ENCODE measurements at places on chromosomes 4 and X. TPM values are rescaled to one million over a fixed set of nuclear protein-coding genes. Genes with fewer than 3 reads are reported as not detected.
A peak's percentile ranks its signal among the peaks of the same experiment; 100 is the strongest.

DNA sequence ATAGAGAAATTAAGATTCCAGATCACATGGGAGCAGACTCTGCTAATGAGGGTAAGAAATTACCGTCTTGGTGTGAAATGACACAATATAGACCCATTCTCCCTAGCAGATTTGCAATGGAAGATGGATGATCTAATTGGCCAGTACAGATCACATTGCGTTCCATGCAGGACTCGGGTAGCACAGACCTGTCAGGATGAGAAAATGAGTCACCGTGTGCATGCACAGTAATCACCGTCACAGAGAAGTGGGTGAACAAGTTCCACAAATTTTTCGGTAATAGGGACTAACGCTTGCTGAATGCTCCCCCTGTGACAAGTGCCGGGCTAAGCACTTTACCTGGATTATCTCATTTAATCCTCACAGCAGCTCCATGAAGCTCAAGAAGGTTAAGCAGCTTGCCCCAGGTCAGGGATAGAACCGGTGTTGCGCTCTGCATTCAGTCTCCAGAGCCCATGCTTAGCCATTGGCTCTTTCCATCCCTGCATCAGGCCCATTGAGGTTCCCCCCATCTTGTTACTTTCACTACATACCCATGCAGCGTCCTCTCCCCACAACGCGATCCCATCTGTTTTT is 375.6 kb downstream of the FBXW7 start:
- no peak for DNase-seq

DNA sequence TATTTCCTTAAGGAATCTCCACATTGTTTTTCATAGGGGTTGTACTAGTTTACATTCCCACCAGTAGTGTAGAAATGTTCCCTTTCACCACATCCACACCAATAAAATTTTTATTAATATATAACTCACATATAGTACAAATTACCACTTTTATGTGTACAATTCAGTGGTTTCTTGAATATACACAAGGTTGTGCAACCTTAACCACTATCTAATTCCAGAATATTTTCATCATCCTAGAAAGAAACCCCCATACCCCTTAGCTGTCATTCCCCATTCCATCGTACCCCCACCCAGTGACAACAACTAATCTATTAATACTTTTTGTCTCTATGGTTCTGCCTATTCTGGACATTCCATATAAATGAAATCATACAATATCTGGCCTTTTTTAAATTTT is 108.3 kb upstream of the USP9X start:
- DNase-seq = peak; percentile 64

DNA sequence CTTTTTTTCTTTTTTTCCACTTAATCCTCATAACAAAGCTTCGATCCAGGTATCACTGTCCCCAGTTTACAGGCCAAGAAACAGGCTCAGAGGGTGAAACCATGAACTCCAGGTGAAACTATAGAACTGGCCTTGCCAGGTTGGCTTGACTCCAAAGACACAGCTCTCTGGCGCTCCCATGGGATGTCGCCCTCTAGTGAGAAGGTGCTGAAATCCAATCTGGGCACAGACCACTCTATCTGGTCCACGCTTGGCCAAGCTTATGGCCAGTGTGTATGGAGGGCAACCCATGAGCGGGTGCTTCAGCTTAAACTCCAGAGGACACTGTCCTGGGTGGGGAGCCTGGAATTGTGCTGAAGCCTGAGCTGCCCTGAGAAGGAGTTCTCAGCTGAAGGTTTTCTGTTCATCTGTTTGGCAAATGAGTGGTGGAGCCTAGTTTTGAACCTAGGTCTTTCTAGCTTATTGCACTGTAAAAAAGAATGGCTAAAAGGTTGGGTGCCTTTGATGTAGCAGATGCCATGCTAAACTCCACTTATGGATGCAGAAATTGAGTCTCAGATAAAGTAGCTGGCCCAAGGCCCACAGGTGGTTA is 70.5 kb downstream of the SEL1L3 start:
- peak; percentile 10 for DNase-seq

GALNT7 gene
- total RNA-seq = 45.4 TPM

- no peak for DNase-seq
Measured at GRCh38 chr4:86965019-86965976, 30.5 kb downstream of the AFF1 start.
